ENCODE measurements at places on chromosomes 4 and X.

GRCh38 chrX:109619771-109620170, 5.2 kb downstream of the KCNE5 start:
- no peak for DNase-seq

DNA sequence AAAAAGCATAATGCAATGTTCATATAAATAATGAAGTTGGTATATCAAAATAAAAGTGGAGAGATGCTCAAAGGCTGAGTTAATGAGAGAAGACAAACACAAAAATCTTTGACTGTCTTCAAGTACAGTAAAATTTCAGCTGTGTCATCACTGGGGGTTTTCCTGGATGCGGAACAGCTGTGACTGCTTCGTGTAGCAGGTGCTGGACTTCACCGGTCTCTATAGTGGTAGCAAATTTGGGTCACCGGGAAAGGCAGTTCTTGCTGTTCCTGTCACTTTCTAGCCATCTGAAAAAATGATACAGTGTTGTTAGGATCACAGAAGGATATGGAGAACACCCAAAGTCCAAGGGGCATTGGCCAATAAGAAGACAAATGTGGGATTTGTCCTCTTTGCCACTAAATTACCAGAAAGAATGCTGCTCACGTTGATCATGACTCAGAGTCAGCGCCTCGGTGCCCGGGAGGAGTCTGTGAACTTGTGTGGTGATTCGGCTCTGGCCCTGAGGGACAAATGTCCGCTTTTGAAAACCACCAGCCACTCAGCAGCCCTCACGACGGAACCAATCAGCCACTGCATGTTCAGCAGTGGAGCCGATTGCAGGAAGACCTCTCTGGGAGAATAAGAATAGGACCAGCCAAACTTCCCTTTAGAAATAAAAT, 230.1 kb upstream of the FAT1 start:
- DNase-seq, result no peak

- DNase-seq, result no peak
Measured at GRCh38 chrX:22357621-22358020, 84.9 kb downstream of the CBLL2 start.

DNA sequence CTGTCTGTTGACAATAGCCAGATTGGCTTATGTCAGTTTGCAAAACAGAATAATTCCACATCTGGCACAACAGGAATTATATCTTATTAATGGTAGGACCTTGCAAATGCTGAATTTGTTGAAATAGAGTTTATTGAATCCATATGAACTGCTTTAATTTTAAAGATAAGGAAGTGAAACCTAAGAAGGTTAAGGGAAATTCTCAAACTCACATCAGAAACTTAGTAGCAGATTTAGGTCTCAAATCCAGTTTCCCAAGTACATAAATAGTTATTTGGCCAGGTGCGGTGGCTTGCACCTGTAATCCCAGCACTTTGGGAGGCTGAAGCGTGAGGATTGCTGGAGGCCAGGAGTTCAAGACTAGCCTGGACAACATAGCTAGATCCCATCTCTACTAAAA, 117.1 kb downstream of the HNRNPD start:
- DNase-seq, result no peak

- peak; percentile 24 for DNase-seq
Measured at GRCh38 chrX:39601231-39602177, 496.3 kb downstream of the BCOR start.

- no peak for DNase-seq
Measured at GRCh38 chr4:32148111-32148666, 1428.0 kb downstream of the PCDH7 start.

- no peak for DNase-seq
Measured at GRCh38 chrX:126509923-126510322, 42.7 kb downstream of the DCAF12L1 start.

DNA sequence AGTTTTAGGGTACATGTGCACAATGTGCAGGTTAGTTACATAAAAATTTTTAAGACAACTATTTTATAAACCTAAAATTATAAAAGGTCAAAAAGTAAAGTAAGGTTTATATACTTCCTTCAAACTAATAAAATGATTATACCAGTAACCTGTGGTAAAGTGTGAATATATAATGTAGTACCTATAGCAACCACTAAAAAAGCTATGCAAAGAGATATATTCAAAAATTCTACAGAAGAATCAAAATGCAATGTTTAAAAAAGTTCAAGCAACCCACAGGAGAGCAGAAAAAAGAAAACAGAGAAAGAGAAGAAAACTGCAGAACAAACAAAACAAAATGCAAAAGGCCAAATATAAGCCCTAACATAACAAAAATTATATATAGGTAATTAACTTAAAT, 379.5 kb upstream of the GALNTL6 start:
- DNase-seq, result no peak

GRCh38 chrX:134760650-134761049, 102.4 kb upstream of the PLAC1 start:
- DNase-seq, result no peak

DNA sequence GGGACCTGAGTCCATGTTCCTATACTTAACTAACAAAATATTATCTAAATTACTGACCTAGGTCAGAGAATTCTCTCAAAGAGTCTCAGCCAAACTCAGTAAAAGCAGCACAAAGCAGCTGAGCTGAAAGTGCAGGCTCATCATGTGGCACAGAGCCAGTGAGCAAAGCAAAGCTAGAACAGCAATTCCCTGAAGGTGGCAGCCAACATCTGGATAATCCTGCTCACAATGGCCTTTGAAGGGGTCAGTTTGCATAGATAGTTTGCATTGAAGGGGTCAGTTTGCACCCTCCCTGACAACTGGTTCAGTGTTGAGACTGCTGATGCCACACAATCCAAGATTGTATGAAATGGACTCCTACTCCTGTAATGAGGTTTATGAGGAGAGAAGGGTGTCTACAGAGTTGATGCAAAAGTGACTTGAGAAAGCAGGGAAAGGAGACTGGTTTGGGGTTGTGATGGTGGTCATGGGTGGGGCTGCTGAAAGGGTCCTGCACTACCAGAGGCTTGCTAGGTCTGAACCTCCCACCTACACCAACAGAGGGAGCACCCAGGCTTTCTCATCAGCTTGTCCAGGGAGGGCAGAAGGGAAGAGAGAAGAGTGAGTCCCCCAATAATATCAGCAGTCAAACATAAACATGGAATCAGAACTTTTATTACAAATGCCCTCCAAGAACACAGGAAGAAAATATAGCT, 39.7 kb downstream of the TRIM61 start:
- no peak for DNase-seq

DNA sequence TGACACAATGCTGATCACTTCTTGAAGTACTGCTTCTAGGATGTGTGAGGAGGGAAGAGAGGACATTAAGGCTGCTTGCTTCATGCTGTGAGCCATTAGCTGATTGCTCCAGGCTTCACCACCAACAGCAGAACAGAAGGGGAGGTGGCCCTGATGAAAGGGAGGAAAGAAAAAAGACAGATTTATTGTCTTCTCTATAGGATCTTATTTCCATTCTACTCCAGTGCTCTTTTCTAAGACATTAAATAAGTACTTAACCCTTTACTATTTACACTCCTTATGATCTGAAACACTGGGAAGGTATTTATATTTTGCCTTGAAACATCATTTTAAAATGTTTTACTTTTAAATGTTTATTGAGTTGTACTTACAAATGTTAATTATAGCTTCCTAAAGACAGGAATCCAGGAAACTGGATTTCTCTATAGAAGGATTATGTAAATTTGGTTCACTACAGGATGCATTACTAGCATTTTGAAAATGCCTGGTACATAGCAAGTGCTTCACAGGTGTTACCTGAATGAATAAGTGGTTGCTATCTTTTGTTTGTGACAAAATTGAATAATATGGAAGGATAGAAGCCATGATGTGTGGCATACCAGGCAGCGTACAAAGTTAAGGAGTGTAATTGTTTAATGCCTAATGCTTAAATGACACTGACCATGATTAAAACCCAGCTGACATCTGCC, 680.9 kb upstream of the ATOH1 start:
- DNase-seq, result no peak

- no peak for DNase-seq
Measured at GRCh38 chr4:44235897-44236296, 212.7 kb downstream of the KCTD8 start.

DNA sequence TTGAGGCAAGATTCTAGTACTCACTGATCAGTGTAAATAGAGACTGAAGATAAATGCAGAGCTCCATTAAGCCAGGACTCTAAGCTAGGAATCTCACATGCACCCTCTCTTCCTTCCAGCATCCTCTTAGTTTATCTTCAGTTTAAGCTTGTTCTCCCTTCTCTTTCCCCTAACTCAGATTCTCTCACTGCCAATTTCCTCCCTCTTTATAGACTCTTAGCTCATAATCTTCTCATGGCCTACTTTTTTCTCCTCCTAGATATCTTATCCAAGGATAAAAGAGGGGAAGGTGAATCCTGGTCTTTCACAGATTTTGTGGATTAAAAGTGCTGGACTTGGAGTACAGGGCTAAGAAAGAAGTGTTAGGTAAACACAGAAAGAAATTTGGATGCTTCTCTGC, 108.9 kb upstream of the TENM3 start:
- DNase-seq, result no peak

DNA sequence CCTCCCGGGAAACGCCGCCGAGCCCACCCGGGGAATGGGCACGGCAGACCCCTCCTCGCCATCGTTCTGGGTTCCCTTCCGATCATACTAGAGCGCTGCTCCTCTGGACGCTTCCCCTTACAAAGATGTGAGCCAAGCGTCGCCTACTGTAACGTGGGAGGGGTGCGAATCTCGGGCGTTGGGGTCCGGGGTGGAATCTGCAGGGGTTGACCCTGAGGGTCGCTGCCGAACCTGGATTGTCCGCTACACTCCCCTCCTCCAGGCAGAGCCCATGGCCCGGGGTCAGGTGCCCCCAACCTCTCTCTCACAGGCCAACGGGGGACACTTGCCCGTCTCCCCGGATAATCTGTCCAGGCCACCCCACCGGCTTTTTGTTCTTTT, 13.8 kb downstream of the BCOR start:
- no peak for DNase-seq

- peak; percentile 12 for DNase-seq
Measured at GRCh38 chr4:55378617-55379467, 16.9 kb upstream of the TMEM165 start.

DNA sequence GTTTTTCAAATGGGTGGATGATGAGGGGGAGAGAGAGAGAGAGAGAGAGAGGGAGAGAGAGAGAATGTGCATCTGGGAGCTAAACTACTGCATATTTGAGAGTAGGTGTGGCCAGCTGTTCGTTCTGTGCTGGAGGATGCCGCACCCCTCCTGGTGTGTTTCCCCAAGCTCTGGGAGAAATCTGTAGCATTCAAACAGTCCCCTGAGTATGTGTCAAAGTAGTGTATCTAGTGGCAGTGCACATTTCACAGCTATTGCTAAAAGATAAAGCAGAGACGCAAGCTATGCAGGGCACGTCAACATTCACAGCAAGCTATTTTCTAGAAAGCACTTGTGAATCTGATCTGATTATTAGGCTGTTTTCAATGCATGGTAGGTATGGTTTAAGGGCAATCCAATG, 83.5 kb upstream of the LIMCH1 start:
- DNase-seq, result no peak

GRCh38 chr4:100504086-100504874, 13.5 kb downstream of the EMCN start:
- DNase-seq, result peak; percentile 29

GRCh38 chr4:106426069-106426468, 57.5 kb upstream of the GIMD1 start:
- no peak for DNase-seq

DNA sequence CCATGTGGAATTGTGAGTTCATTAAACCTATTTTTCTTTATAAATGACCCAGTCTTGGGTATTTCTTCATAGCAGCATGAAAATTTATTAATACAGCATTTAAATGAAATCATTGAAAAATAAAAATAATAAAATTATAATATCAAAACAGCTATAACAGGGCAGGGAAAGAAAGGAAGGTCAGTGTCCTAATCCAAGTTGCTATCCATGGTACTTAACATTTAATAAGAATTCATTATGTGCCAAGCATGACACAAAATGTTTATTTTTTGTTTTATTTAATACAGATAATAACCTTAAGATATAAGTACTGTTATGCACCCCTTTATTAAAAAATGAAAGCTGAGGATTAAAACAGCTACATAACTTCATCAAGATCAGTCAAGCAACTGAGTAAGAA, 838.4 kb downstream of the RAB28 start:
- DNase-seq, result no peak

DNA sequence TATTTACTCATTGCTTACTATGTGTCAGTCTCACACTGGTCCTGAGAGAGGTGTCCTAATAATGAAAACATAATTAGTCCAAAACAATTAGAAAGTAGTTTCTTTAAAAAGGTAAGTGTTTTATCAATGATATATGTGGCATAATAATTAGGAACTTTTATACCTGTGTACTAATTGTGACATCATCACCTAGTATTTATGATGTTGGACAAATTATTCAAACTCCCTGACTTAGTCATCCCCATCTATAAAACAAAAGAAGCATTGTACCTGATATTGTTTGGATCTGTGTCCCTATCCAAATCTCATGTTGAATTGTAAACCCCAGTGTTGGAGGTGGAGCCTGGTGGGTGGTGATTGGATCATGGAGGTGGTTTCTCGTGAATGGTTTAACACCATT, 15.8 kb upstream of the ARHGEF38 start:
- DNase-seq, result no peak

GRCh38 chr4:4574792-4575191, 32.9 kb upstream of the STX18 start:
- DNase-seq, result peak; percentile 35

DNA sequence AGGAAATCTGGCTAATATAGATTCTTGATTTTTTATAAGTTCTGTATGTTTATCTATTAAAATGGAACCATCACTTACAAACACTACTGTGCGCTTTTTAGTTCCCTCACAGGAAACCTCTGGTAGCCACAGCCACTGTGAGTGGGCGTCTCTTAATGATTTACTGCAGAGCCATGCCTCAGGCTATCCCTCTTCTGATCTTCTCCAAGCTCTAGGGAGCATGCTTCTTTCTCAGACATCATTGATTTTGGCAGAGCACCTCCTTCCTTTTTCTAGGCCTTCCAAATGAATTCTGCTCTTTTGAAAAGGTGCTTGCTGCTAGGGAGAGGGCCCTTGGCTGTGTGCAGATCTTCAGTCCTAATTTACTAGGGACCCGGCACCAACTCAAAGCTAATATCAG, 61.1 kb upstream of the STS start:
- no peak for DNase-seq

GRCh38 chr4:48974979-48975640, 11.0 kb upstream of the CWH43 start:
- DNase-seq, result no peak

DNA sequence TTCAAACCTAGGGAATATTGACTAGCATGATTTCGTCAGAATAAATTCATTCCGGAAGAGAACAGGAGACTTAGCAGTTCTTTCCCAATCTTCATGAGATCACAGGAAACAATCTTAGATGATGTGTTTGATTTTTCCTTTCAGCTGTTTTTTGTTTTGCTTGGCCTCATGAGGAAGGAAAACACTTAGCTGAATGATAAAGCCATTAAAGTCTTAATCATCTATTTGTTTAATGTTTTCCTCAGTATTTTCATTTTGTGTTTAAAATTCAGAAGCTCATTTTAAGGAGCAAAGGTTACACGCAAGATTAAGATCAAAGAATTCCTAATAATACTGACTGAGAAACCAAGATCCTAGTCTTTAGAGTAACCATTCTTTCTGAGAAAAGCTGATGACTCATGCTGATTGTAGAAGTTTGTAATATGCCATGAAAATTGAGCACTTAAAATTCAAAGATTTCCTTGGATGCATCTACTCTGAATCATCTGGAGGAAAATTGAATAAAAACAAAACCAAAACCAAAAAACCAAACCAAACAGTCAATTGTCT, 15.4 kb upstream of the TBC1D19 start:
- DNase-seq, result no peak

- DNase-seq, result no peak
Measured at GRCh38 chr4:89212666-89213381, 94.8 kb downstream of the GPRIN3 start.

- DNase-seq, result no peak
Measured at GRCh38 chr4:153027866-153028265, 91.7 kb downstream of the FHDC1 start.
